Tibial nerve (tissue), 4 donors: ENCODE measurements at places on chromosomes 2 and 18.

DNA sequence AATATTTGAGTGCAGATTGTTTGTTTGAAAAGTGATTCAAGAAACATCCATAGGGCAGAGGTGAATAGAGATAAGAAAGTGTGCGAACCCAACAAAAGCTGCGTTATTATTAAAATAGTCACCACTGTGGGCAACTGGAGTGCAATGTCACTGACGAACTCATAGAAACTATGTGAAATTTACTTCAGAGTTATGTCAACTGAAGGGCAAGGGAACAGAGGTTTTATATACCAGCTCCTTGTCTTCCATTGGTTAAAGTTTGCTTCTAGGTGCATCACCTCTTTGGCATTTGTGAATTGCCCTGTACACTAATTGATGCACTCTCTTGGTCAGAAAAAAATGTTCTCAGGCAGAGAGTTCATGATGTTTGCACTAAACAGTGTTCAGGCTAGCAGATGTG is 110.5 kb upstream of the NYAP2 start:
- H3K4me1 ChIP-seq, result no peaks in the 10 kb centered on the region
- H3K4me3 ChIP-seq, result no peak overlapping the region
- H3K27me3 ChIP-seq, result no peaks in the 10 kb centered on the region
- no peak overlapping the region for H3K27ac ChIP-seq
- no peaks in the 10 kb centered on the region for H3K36me3 ChIP-seq
- no peak for DNase-seq

GRCh38 chr2:154439156-154439555 is 259.3 kb upstream of the KCNJ3 start:
- H3K36me3 ChIP-seq, result no peaks in the 10 kb centered on the region
- no peaks in the 10 kb centered on the region for H3K27me3 ChIP-seq
- H3K4me3 ChIP-seq, result no peak overlapping the region

GRCh38 chr18:9474108-9474982 is 968 bp upstream of the RALBP1 start:
- peak overlapping the region; percentile 93 for H3K27ac ChIP-seq
- no peaks in the 10 kb centered on the region for H3K27me3 ChIP-seq
- H3K4me3 ChIP-seq, result peak overlapping the region; percentile 76
- peak; percentile 54 for DNase-seq

DNA sequence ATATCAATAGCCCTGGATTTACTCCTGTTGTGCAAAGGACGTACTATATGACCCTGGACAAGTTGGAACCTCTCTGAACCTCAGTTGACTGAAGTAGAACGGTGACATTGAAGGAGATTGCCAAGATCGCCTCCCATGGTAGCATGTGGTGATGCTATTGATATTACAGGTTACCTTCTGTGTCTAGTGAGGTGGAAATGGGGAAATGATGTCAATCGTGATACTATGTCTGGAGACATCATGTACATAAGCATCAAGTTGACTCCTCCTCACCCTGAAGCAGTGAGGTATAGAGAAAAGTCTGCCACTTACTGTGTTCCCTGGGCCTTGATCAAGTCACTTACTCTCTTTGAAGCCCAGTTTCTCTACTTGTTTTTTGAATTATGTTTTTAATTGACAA is 93.9 kb downstream of the KLF7 start:
- H3K36me3 ChIP-seq, result no peaks in the 10 kb centered on the region
- no peak for DNase-seq
- H3K27ac ChIP-seq, result no peak overlapping the region
- peaks cover 27% of the 10 kb centered on the region for H3K4me1 ChIP-seq
- H3K4me3 ChIP-seq, result no peak overlapping the region

GRCh38 chr2:144234542-144234871 is 285.4 kb downstream of the ZEB2 start:
- H3K27ac ChIP-seq, result no peak overlapping the region
- H3K4me1 ChIP-seq, result peaks cover 50% of the 10 kb centered on the region
- H3K36me3 ChIP-seq, result no peaks in the 10 kb centered on the region
- no peaks in the 10 kb centered on the region for H3K27me3 ChIP-seq
- DNase-seq, result no peak

DNA sequence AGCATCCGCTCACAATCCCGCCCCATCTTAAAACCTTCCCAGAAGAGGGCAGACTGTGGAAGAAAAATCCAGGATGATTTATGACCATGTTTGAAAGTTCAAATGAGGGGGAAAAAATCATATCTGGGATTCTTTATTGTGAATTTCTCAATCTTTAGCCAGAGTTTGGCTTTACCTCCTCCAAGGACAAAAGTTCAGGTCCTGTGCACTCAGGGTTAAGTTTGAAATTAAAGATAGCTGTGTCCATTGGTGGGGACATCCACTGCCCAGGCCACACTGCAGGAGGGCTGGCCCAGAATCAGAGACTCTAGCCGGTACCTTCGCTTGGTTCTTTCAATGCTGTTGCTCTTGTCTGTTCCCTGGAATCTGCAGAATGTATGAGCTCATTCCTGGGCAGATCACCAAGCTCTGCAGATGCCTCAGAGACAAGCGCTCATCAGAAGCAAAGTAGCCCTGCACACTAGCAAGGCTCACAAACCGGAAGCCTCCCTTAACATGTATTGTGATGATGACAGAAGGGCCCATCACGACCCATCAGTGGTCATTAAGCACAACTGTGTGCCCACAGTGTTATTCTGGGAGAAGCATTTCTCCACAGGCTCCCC is 375.3 kb upstream of the KLHL29 start:
- no peaks in the 10 kb centered on the region for H3K27me3 ChIP-seq
- H3K4me1 ChIP-seq, result no peaks in the 10 kb centered on the region
- H3K36me3 ChIP-seq, result no peaks in the 10 kb centered on the region
- no peak overlapping the region for H3K27ac ChIP-seq
- peak; percentile 29 for DNase-seq

GRCh38 chr2:187918996-187919821 is 365.0 kb upstream of the TFPI start:
- H3K27ac ChIP-seq, result no peak overlapping the region
- no peaks in the 10 kb centered on the region for H3K4me1 ChIP-seq
- H3K27me3 ChIP-seq, result no peaks in the 10 kb centered on the region
- DNase-seq, result no peak
